ENCODE measurements at places on chromosomes 13 and 19.

DNA sequence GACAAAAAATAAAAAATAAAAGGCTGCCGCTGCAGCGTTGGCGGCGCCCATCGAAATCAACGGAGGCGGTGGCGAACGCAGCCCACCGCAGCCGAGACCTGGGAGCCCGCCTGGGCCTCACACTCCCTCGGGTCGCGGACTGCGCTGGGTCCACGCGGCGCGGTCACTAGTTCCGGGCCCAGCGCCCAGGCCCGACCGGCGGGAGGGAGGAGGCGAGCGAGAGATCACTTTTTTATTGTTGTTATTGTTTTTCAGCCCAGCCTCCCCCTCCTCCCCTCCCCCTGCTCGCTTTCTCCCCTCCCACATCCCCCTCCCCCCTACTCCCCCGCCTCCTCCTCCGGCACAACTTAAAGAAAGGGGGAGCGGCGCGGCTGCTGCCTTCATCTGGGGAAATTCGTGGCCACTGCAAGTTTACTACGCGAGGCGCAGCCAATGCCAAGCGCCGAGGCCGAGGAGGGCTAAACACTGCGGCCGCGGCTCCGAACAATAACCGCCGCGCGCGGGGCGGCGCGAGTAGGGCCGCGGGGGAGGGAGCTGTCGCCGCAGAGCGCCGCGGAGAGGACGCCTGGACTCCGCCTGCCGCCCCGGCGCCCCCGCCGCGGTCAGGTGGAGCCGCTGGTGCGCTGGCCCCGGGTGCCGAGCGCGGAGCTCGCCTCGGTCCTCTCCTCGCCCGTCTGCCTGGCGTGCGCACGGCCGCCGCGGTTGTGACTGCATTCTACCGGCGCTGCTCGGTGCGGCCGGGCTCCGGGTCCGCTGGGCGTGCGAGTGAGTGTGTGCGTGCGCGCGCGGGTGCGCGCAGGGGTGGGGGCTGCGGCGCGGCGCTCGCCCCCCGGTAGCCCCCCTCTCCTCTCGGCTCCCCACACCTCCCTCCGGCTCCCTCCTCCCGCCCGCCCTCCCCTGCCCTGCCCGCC lies 505 bp upstream of the ZIC2 start:
- DNase-seq: no peak

GRCh38 chr13:96090240-96091101 lies 564 bp downstream of the HS6ST3 start:
- DNase-seq: no peak

DNA sequence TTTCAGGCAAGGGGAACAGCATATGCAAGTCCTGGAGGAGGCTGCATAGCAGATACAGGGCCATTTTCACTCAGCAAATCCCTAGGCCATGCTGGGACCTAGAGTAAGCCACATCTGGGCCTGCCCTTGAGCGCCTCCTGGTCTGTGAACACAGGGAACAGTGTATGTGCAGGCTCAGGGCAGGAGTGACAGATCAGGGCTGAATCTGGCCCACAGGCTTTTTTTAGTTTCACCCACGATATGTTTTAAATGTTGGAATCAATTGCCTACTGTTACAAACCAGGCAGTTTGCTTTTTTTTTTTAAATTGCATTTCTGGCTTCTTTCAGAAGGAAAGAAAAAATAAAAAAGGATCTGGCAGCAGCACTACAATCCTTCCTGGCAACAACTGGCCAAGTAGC lies 1.5 kb upstream of the TMEM145 start:
- DNase-seq: no peak

DNA sequence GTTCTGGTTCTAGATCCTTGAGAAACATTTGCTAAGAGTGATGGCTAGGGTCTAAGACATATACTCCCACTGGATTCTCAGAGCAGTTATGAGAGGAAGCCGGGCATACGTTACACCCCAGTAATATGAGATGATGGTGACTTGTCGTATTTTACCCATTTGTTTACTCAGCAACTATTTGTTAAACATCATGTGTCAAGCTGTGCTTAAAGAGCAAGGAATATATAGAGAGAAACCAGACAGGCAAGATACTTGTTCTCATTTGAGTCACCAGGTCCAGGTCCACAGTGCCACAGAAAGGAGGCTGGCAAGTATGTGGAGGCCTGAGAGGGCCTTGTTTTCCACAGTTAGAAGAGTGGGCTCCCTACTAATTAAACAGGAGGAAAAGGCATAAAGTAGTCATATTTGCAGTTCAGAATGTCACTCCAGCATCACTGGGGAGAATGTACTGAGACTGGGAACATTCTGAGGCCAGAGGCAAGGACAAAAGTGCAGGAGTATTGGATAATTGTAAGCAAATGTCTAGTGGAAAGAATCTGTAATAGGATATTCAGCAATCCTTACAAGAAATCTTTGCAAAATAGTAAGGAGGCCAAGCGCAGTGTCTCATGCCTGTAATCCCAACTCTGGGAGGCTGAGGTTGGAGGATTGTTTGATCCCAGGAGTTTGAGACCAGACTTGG lies 142.2 kb downstream of the IRS2 start:
- no peak for DNase-seq

- no peak for DNase-seq
Measured at GRCh38 chr19:35449359-35450043, 1.4 kb downstream of the FFAR2 start.

GRCh38 chr19:52211926-52212571 lies 22.2 kb downstream of the PPP2R1A start:
- no peak for DNase-seq

GRCh38 chr13:78777976-78778375 lies 119.0 kb upstream of the OBI1 start:
- no peak for DNase-seq

- no peak for DNase-seq
Measured at GRCh38 chr13:33017323-33017929, 1.2 kb downstream of the KL start.

- DNase-seq: peak; percentile 53
Measured at GRCh38 chr19:47447470-47448359, 24.0 kb downstream of the SLC8A2 start.

GRCh38 chr19:10766049-10766623 lies 48.3 kb downstream of the DNM2 start:
- DNase-seq: no peak

- no peak for DNase-seq
Measured at GRCh38 chr19:17026706-17027534, at the start of gene CPAMD8. Gene CPAMD8, minus strand, starts transcription at chr19:17026810. Its CDS starts 168 bp downstream, at chr19:17026642.

GRCh38 chr19:44943801-44944249 lies 1.8 kb downstream of the APOC4 start:
- DNase-seq: no peak

GRCh38 chr13:36612230-36612629 lies 61.6 kb upstream of the SERTM1 start:
- no peak for DNase-seq

- DNase-seq: no peak
Measured at GRCh38 chr13:113636266-113636963, 21.6 kb downstream of the ATP4B start.

DNA sequence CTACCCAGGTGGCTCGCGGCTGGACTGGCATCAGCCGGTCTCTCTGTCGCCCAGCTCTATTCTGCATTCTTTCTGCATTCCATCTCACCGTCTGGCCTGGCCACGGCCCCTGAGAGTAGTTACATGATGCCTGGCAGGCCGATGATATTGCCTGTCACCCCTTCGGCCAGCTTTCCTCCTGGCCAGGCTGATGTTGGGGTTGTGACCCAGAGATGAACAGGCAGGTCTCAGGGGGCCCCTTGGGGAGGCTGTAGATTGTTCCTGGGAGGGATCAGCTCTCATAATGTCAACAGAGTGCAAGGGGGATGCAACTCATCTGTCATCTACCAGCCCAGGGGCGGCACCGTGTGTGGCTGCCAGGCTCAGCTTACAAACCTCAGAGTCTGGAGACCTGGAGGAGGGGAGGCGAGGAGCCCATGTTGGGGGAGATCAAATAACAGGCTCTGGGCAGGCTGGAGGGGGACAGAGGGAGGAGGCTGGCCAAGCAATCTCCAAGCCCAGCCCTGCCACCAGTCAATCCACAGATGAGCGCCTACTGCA lies 13.6 kb upstream of the FBXO17 start:
- DNase-seq: no peak

DNA sequence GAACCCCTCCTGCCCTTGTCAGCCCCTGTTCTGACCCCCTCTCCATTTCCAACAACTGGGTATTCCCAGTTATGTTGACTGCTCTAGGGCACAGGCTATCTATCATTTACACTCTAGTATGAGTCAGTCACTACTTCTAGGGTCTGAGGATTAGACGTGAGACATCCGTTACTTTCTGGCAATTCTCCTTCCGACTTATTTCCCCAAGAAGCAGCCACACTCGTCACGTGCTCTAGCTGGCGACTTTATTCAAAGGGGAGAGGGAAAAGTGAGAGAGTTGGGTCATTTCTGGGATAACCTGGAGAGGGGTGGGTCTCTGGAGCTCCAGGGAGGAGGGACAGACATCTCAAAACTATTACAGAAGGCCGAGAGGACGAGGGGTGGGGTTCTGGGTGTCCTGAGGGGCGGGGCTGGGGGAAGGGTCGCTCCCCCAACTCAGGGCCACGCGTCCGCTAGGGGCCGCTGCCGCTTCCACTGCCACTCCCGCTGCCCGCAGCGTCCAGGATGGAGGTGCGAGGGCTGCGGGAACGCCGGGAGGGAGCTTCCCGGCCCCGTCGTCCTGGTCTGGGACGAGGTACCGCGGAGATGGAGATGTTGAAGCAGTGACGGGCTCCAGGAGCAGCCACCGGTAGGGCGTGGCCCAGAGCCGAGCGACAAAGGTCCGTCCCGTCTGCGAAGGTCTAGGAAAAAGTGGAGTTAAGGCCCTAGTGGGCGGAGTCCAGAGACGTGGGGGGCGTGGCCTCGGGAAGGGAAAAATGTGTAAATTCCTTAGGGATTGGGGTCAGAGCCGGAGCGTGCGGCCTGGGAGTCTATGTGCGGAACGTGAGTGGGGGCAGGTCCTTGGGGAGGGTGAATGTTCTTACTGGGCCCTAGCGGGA lies 8.9 kb downstream of the RTBDN start:
- no peak for DNase-seq

GRCh38 chr13:21344662-21345176 lies 114.4 kb downstream of the ZDHHC20 start:
- DNase-seq: peak; percentile 27

GRCh38 chr19:7442423-7442822 lies 46.4 kb downstream of the PEX11G start:
- no peak for DNase-seq

DNA sequence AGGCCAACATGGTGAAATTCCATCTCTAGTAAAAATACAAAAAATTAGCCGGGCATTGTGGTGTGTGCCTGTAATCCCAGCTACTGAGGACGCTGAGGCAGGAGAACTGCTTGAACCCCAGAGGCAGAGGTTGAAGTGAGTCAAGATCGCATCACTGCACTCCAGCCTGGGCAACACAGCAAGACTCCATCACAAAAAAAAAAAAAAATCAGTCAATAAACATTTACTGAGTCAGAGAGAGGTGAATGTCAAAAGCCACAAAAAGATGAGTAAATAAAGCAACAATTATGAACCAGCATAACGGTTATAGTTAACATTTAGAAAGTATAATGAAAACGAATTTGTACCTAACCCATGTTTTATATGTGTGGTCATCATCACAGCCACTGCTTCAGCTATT lies 23.1 kb downstream of the PSPC1 start:
- no peak for DNase-seq

DNA sequence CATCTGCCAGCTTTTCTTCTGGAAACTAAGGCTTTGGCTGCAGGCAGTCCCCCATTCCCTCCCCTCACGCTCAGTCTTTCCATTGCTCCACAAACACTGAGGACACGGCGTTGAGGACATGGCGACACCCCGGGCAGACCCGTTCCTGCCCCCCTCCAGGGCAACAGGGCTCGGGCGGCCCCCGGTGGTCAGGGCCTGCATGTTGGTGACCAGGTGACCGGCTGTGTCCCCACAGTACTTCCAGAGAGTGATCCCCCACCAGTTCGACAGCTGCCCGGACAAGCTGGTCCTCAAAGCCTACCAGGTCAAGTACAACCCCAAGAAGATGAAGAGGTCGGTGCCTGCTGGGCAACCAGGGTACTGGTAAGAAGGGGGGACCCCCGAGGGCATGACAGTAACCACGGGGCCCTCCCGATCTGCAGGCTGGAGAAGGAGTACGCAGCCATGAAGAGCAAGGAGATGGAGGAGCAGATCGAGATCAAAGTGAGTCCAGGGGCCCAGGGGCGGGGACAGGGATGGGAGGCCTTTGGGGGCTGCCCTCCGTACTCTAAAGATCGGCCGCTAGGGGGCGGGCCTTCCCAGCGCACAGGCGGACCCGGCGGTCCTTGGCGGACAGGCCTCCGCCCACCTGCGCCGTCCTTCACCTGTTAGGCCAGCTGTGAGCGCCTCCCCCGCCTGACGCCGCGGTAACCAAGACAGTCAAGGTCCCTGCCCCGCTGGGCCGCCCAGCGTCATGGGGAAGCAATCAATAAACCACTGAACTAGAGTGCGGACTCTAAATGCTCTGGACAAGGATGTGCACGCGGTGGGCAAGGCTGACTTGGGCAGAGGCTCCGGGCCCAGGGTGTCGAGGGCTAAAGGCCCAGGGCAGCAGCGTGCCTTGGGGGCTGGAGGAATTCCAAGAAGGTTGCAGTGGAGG lies 21.1 kb downstream of the PRR36 start:
- peak; percentile 76 for DNase-seq

- no peak for DNase-seq
Measured at GRCh38 chr19:50489461-50490011, 12.9 kb upstream of the GARIN5A start.

GRCh38 chr19:16227837-16228636 lies 30.3 kb downstream of the AP1M1 start:
- no peak for DNase-seq

- DNase-seq: no peak
Measured at GRCh38 chr13:91359631-91360030, 12.1 kb downstream of the MIR17HG start.

GRCh38 chr19:49347835-49348234 lies 12.6 kb downstream of the CD37 start:
- no peak for DNase-seq

GRCh38 chr13:45788011-45788410 lies 63.5 kb downstream of the SIAH3 start:
- no peak for DNase-seq

DNA sequence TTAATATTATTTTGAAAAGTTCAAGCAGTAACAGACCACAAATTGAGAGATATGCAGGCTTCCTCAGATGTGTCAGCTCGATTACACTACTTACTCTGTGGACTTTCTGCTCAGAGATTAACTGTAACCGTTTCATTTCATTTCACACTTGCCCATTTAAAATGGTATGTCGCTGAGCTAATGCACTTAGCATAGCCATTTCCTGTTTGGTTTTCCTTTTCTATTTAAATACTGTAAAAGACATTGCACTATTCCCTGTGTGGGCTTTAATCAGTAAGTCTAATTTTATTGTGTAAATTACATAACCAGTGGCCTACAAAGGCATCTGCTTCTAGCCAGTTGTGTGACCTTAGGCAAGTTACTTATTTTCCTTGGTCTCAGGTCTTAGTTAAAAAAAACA lies 237.6 kb downstream of the LACC1 start:
- DNase-seq: no peak

GRCh38 chr19:17394891-17395415 lies 957 bp upstream of the CCDC194 start:
- DNase-seq: no peak

GRCh38 chr19:15062036-15062435 lies 12.8 kb downstream of the CASP14 start:
- no peak for DNase-seq

- no peak for DNase-seq
Measured at GRCh38 chr13:58165617-58166016, 534.1 kb downstream of the PCDH17 start.

- DNase-seq: peak; percentile 33
Measured at GRCh38 chr13:24683838-24684599, 3.8 kb downstream of the ATP12A start.

- no peak for DNase-seq
Measured at GRCh38 chr19:58338825-58339558, 12.2 kb downstream of the ZSCAN22 start.
